ENCODE measurements at places on chromosomes 5 and 9. TPM values are rescaled to one million over a fixed set of nuclear protein-coding genes. Genes with fewer than 3 reads are reported as not detected.

PCDHGA10 gene
- 0.35 TPM for total RNA-seq

DMRT2 gene
- total RNA-seq = not detected

NR5A1 gene
- 0.30 TPM for total RNA-seq

GABRG2 gene
- 0.73 TPM for total RNA-seq

TRMT10B gene
- 2.5 TPM for total RNA-seq

S1PR3 gene
- total RNA-seq = 25.0 TPM

CDO1 gene
- total RNA-seq = 9.2 TPM

PCDHGA3 gene
- not detected for total RNA-seq

SHC3 gene
- total RNA-seq = 13.2 TPM

FGD3 gene
- 1.3 TPM for total RNA-seq

OR1L6 gene
- not detected for total RNA-seq

CD72 gene
- 1.9 TPM for total RNA-seq

TBC1D2 gene
- total RNA-seq = 4.5 TPM

DOK3 gene
- 0.76 TPM for total RNA-seq

SLC6A7 gene
- not detected for total RNA-seq

CTSV gene
- total RNA-seq = 50.5 TPM

IL13 gene
- not detected for total RNA-seq

TNC gene
- 69.1 TPM for total RNA-seq

PCDHGA2 gene
- total RNA-seq = not detected

WDR55 gene
- 15.7 TPM for total RNA-seq

DMRTA1 gene
- total RNA-seq = 3.4 TPM

AFAP1L1 gene
- total RNA-seq = 2.2 TPM

SLC34A3 gene
- total RNA-seq = 0.03 TPM

EIF4E1B gene
- 0.33 TPM for total RNA-seq

FOXD4L4 gene
- not detected for total RNA-seq

BSPRY gene
- total RNA-seq = 1.5 TPM

TMEM232 gene
- total RNA-seq = 0.67 TPM

All from H7 (cell line).